ENCODE measurements at places on chromosomes 5 and 9.
A peak's percentile ranks its signal among the peaks of the same experiment; 100 is the strongest.

DNA sequence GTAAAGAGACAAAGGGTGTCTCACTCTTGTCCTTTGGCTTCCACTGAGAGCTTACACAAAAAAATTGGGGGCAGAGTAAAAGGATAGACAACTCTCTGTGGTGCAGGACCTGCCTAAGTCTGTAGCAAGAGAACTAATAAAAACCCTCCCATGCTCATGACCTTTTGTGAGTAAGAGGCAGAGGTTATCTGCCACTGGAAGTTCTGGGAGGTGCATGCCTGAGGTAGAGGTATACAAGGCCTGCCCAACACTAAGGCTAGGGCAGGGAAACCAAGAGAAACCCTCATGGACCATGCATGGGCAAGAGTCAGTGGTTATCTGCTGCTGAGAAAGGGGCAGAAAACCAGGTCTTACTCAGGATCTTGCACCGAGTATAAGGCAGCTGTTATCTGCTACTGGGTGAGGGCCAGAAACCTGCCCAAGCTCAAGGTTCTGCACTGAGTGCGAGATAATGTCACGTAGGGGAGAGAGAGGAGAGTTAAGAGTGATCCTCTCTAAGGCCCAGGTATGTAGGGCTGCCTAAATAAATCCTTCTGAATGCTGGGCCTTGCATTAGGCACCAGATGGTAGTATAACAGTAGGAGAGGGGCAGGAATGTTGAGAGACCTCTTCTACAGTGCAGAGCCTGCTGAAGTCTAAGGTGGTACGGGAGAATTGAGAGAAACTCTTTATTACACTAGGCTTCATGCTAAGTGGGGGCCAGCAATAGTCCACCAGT lies 143.4 kb downstream of the MACROH2A1 start:
- no peak for DNase-seq

DNA sequence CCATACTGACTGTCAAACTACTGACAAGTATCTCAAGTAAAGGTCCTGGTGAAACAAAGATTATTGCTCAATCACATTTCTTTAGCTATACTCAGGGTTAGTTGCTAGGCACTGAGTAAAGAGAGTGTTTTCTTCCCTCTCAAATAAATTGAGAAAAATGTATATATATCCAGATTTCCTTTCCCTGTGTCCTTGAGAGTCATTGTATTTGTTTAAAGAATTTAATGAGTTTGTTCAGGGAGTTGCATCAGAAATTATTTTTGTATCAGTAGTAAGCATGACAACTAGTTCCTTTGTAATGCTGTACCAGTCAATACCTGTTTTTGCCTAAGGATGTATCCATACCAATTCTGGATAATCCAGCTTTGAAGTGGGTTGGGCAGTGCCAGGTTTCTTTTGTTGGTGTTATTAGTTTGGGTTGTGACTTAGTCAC lies 3.2 kb upstream of the ANKHD1 start:
- DNase-seq, result no peak

- no peak for DNase-seq
Observed at GRCh38 chr5:109177782-109178181, 232.0 kb downstream of the PJA2 start.

DNA sequence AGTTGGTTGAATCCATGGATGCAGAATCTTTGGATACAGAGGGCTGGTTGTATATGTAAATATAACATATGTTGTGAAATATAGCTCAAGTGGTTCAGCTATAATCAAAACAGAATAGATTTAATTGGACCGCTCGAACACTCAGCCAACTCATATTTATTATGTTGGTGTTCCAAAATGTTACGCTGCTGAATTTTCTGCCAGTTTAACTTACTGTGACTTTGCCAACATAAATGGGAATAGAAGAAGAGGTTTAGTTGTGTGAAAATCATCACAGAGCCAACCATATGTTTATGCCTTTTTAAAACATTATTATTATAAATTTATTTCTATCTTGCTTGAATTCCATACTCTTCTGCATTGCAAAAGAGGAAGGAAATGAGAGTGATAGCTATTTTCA lies 178.2 kb upstream of the FBXL7 start:
- no peak for DNase-seq

DNA sequence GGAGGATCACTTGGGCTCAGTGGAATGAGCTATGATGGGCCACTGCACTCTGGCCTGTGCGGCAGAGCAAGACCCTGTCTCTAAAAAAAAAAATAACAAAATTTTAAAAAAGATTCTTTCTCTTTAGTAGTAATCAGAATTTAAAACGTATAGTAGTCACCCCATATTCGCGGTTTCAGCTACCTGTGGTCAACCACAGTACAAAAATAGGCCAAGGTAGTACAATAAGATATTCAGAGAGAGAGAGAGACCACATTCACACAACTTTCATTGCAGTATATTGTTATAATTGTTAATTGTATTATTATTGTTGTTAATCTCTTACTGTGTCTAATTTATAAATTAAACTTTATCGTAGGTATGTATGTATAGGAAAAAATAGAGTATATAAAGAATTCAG lies 18.7 kb downstream of the INIP start:
- no peak for DNase-seq

DNA sequence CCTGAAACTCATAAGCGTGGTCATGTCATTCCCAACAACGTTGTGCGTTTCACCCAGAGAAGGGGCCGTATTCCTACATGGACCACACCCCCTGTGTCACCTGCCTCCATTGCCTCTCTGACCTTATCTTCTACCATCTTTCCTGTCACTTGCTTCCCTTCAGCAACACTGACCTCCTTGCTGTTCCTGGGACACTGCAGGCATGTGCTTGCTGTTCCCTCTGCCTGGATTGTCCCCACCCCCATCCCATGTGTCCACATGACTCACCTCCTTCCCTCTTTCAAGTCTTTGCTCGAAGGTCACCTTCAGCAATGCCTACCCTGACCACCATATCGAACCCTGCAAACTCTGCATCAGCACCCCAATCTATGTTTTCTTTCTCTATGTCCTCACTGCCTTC lies 133.2 kb upstream of the ZNF618 start:
- no peak for DNase-seq

DNA sequence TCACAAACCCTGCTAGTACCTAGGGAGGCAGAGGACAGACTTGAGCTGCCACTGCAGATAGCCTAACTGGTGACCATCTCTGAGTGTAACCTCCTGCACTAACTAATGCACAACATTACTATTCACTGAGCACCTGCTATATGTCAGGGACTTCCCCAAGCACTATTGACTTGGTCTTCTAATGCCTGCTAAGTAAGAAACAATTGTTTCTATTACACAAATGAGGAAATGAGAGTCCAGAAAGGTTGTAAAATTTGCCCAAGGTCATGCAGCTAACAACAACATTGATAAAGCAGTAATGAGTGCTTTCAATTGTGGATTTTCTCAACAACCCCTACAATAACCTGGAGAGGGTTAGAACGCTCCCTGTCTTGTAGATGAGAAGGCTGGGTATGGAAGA lies 183.7 kb downstream of the ZNF462 start:
- no peak for DNase-seq

GRCh38 chr5:15558240-15558639 lies 58.3 kb downstream of the FBXL7 start:
- DNase-seq, result peak; percentile 69

DNA sequence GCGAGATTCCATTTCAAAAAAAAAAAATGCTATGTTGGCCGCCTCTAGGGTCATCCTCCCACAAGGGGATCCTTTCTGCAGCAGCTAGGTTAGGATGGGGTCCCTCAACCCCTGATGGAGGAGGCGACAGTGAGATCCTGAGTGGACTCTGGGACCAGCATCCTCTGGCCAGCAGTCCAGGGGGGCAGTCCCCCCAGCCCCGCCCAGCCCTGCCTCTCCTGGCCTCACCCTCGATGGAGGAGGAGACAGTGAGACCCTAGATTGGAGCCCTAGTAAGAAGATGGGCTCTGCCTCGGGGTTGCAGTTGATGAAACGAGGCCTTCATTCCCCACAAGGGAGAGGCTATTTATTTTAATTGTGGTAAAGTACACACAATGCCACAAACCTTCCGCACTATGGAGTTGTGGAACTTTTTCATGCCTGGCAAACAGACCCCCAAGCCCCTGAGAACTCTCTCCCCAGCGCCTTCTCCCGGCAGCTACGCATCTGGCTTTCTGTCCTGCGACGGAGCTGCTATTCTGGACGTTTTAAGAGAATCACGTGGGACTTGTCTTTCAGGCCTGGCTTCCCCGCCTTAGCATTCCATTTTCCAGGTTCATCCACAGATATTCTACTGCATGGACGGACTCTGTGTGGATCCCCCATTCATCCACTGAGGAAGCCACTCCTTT lies 15.8 kb downstream of the VAV2 start:
- DNase-seq, result no peak

- DNase-seq, result no peak
Observed at GRCh38 chr5:119365847-119366539, 10.2 kb downstream of the TNFAIP8 start.

DNA sequence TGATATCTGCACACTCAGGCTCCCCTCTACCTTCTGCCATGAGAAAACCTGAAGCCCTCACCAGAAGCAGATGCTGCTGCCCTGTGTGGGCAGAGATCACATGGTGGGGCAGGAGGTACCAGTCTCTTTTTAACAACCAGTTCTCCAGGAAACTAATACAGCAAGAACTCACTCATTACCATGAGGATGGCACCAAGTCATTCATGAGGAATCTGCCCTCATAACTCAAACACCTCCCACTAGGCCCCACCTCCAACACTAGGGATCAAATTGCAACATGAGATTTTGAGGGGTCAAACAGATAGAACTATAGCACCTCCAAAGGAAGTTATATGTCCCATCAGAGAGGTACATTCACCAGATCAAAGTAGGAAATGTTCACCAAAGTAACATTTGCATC lies 136.3 kb upstream of the SHB start:
- no peak for DNase-seq

GRCh38 chr9:70105147-70105546 lies 61.5 kb downstream of the MAMDC2 start:
- DNase-seq, result no peak

DNA sequence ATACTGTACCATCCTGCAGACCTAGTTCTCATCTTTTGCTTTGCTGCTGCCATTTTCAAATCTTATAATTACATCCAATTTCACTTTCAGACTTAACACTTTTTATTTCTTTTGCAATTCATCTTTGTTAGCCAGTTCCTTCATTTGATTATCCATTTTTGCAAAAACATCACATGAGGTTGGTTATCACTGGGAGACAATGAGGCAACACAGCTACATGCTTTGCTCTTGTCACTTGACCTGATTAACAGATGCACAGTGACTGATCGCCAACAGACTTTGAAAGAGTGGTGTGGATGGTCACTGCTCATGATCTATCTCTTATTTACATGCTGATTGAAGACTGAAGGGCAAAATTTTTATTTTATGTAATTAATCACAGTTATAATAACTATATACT lies 17.0 kb upstream of the RNF20 start:
- no peak for DNase-seq

- no peak for DNase-seq
Observed at GRCh38 chr9:136609838-136610311, 52.8 kb upstream of the EGFL7 start.

DNA sequence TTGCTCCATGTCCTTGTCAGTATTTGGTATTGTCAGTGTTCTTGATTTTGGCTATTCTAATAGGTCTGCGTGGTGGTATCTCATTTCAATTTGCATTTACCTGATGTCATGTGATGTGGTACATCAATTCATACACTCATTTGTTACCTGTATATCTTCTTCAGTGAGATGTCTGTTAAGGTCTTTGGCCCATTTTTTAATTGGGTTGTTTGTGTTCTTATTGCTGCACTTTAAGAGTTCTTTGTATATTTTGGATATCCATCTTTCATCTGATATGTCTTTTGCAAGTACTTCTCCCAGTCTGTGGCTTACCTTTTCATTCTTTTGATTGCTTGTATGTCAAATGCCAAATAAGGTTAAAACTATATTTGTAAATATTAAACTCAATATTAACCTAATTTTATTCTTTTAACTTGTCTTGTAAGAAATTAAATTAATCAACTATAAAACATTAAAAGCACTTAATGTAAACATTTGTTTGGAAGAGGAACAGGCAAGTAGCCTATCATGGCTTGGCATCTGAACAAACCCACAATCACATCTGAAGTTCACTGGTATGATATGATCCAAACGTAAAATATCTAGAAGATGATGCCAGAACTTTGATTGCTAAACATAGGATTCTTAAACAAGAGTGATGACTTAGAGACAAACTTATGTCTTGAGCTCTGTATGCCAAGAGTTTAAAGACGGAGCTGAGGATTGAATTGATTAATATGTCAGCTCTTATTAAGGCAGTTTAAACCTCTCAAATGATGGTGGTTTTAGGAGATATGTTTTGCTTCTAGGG lies 587.3 kb downstream of the ANXA1 start:
- DNase-seq, result no peak

GRCh38 chr9:78927099-78927940 lies 630.4 kb downstream of the PSAT1 start:
- DNase-seq, result no peak

GRCh38 chr5:81195335-81195929 lies 37.7 kb upstream of the CKMT2 start:
- no peak for DNase-seq

DNA sequence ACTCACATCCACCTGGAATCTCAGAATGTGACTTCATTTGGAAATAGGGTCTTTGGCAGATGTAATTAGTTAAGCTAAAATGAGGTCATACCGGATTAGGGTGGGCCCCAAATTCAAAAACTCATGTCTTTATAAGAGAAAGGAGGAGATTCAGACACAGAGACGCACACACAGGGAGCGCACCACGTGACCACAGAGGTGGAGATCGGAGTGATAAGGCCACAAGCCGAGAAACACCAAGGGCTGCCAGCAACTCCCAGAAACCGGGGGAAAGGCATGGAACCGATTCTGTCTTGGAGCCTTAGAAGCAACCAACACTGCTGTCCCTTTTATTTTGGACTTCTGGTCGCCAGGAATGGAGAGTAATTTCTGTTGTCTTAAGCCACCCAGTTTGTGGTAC lies 31.8 kb upstream of the LMX1B start:
- DNase-seq, result no peak

GRCh38 chr9:68419901-68420300 lies 63.5 kb downstream of the PGM5 start:
- DNase-seq, result no peak

GRCh38 chr9:116005205-116005604 lies 148.4 kb upstream of the PAPPA start:
- DNase-seq, result no peak

- no peak for DNase-seq
Observed at GRCh38 chr9:91395553-91396471, 27.8 kb downstream of the NFIL3 start.

DNA sequence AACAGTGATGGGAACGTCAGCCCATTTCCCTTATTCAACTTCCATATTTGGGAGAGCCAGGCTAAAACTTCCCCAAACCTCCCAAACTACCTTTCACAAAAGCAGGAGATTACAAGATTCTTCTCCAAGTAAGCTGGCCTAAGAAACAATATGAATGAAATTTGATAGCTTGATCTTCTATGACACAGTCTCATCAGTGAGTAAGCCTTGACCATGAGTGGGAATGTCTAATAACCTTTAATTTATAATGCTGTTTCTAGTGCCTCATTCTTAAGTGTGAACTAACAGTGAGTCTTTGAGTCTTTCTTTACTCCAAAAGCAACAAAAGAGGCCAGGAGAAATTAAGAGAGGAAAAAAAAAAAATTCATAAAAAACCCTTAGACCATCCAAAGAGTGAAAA lies 1379.9 kb downstream of the EFNA5 start:
- DNase-seq, result no peak

Data from left hindlimb (tissue), 1 donor.